Stimulated activated CD8-positive, alpha-beta memory T cell treated with anti-CD3 and anti-CD28 coated beads, Interleukin-2, amount 100 ng/mL, for 48 hours (primary cell): ENCODE measurements at places on chromosomes 7 and 10.

DNA sequence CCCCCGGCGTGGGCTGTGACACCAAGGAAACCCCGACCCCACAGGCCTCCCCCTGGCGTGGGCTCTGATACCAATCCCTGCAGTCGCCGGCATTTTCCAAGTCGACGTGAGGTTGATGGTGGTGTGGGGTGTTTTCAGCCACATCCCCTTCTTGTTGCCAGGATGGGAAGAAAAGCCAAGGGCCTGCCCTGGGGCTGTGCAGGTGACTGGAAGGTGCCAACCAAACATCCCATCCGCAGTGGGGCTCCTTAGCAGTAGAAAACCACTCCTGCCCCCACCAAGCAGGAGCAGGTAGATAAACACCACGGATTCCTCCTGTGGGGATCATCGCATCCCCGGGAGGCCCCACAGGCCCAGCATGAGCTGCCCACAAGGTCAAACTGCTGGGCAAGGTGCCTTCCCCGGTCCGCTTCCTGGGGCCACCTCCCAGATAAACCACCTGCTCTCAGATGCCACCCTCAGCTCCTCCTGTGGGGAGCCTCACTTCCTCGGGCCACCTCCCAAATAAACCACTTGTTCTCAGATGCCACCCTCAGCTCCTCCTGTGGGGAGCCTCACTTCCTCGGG is 88.5 kb upstream of the DIP2C start:
- no peak for DNase-seq

DNA sequence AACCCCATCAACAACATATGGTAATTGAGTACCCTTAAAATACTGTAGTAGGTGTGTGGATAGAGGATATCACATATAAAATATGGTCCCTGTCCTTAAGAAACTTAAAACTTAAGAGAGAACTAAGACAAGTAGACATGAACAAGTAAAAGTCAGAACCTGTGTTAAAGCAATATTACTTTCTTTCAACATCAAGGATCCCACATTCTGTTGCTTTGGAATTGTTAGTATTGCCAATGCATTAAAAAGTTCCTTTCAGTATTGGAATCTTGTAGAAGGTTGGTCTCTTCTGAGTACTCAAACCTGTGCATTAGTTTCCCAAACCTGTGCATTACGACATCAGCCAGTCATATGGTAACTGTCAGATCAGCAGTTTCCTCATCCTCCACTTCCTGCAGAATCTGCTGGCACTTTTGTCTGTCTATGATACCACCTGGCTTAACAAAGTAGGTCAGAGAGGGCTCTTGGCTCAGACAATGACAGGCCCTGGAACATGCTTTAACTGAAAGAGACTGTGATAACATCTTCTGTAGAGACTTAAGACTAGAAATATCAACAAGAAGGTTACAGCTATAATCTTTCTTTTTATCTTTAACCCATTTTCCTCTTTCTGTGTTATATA is 56.5 kb downstream of the CCDC71L start:
- no peak for DNase-seq

- DNase-seq = no peak
These were observed 45.1 kb downstream of the AMZ1 start for GRCh38 chr7:2732959-2733584.

DNA sequence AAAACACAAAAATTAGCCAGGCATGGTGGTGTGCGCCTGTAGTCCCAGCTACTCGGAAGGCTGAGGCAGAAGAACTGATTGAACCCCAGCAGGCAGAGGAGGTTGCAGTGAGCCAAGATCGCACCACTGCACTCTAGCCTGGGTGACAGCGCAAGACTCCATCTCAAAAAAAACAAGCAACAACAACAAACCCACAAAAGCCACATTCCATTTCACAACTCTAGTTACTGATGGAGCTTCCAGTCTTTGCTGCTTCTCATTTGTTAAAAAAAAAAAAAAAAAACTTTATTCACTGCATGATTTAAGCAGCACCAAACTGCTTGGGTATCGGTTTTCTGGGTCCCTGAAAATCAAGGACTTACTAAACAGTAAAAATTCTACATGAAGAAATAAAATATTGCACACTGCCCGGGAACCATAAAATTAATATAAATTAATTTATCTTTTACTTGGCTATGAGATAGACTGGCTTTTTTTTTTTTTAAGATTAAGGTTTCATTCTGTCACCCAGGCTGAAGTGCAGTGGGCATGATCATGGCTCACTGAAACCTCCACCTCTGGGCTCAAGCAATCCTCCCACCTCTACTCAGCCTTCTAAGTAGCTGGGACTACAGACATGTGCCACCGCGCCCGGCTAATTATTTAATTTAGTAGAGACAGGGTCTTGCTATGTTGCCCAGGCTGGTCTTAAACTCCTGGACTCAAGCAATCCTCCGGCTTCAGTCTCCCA is 42.0 kb downstream of the SRPK2 start:
- no peak for DNase-seq

DNA sequence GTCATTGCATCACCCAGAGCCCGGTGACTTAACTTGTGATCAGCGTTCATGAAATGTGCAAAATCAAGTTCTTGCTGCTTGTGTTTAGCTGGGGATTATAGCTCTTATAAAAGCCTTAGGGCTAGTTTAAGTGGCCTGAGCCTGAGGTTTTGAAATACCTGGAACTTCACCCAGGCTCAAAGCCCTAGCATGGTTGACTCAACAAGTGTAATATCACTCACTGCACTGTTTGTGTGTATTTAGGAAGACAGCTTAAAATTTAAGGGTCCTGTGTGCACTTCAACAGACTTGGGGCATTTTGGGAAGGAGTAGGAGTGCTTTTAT is 489.5 kb downstream of the GATA3 start:
- no peak for DNase-seq

DNA sequence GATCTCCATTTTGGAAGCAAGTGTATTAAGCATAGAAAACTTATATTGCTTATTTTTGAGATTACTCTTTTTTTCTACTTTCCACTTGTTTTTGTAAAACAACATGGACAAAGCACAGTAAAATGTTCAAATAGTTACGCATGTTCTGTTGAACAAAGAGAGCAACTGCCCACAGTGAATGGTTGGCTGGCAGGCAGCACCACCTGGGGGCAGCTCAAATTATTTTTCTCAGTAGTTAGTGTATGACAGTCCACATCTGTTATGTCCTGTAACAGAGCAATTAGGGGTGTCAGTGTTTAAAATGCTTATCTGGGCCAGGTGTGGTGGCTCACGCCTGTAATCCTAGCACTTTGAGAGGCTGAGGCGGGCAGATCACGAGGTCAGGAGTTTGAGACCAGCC is 46.1 kb upstream of the CACUL1 start:
- no peak for DNase-seq

- DNase-seq = no peak
These were observed 11.8 kb downstream of the ZKSCAN1 start for GRCh38 chr7:100027197-100027596.

GRCh38 chr7:93359520-93360198 is 127.5 kb downstream of the VPS50 start:
- DNase-seq = no peak

- DNase-seq = no peak
These were observed 202.6 kb downstream of the GALNT17 start for GRCh38 chr7:71334541-71334940.

DNA sequence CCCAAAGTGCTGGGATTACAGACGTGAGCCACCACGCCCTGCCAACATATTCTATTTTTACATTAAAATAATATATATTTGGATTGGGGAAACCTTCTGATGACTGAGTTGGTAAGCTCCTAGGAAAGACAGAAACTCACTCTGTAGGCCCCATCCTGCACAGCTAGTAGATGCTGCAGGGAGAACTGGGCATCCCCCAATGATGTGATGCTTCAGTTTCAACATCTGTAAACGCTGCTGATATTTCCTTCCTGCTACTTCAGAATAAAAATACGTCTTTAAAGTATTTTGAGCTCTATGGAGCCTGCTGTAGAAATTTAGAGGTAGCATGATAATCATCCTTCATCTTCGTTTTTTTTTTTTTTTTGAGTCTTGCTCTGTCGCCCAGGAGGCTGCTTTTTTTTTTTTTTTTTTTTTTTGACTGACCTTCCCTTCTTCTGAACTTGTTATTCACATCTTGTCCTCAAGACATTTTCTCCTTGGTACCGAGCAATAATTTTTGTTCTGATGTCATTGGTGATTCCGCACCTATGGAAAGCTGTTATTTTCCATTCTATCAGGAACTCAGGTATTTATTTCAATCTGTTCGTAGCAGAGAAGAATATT is 21.8 kb upstream of the INPP5F start:
- DNase-seq = no peak

DNA sequence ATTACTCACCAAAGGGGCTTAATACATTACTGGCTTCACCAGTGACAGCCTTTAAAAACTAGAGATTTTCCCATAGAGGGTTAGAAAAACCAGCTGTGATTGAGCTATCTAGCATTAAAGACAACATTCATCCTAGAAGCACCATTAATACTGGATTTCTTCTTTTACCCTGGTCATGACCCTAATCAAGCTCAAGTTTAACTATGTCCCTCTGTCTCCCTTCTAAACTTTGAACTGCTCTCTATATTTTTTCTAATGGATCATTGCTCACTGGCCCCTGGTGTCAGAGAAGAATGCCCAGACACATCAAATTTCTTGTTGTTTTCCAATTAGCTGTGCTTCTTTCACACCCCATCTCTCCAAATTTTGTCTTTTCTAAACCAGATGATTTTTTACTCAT is 1101.3 kb downstream of the XPNPEP1 start:
- DNase-seq = no peak

GRCh38 chr10:32972460-32972859 is 14.4 kb upstream of the ITGB1 start:
- DNase-seq = no peak

- DNase-seq = no peak
These were observed 110.6 kb downstream of the PPP1R9A start for GRCh38 chr7:95018021-95018420.

DNA sequence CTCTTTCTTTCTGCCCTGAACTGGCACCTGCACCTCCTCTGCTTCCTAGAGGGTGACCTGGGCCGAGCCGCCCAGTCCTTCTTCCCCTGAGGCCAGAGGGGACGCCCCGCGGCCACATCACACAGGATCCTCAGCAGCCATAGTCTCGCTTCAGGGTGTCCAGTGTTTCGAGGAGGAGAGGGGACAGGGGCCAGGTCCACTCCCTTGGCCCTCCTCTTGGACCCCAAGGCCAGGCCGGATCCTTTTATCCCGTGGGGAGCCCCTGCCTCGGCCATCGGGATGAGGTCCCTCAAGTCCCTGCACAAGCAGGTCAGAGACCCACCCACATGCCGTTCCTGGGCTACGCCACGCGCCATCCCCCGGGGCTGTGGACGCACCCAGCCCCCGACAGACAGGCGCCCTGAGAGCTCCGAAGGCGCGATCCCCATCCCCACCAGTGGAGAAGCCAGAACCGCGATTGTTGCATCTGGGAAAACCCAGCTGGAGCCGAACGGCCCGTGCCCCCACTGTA is 3.6 kb downstream of the BHLHA15 start:
- no peak for DNase-seq

DNA sequence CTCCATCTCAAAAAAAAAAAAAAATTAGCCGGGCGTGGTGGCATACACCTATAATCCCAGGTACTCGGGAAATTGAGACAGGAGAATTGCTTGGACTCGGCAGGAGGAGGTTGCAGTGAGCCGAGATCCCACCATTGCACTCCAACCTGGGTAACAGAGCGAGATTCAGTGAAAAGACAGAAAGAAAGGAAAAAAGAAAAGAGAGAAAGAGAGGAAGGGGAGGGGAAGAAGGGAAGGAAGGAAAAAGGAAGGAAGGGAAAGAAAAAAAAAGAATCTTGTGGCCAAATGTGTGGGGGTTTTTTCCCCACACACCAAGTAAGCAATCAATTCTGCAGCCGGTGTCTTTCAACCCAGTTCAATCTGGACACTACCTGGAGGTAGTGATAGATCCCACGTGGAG is 9.0 kb upstream of the NAT16 start:
- DNase-seq = no peak

DNA sequence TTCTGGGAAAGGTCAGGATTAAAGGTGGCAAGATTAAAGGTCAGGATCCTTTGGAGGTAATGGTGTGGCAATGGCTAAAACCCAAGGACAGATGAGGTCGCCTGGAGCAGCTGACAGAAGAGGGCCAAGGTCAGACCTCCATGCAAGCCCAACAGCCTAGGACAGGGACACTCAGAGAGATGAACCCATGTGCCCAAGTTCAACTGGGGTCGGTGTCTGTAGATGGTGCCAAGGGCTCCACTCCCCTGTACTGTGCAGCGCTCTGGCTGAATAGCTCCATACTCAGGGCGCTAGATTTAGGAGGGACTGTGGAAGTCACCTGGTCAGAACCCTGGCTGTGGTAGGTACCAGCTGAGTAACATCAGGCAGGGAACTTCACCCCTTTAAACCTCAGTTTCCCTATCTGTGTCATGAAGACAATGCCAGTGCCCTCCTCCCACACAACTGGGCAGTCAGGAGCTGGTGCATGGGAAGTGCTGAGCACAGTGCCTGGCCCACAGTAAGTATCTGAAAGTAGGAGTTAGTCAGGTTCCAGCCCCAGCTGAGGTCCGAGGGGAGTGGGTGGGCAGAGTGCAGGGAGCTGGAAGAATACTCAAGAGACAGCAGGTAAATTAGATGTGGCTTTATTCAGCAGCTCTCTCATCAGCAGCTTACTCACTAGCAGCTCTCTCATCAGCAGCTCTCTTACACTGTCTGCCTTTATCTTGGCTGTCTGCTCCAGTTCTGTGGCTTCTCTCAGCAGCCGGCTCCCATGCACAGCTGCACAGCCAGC is 327.1 kb downstream of the GLRX3 start:
- DNase-seq = no peak

DNA sequence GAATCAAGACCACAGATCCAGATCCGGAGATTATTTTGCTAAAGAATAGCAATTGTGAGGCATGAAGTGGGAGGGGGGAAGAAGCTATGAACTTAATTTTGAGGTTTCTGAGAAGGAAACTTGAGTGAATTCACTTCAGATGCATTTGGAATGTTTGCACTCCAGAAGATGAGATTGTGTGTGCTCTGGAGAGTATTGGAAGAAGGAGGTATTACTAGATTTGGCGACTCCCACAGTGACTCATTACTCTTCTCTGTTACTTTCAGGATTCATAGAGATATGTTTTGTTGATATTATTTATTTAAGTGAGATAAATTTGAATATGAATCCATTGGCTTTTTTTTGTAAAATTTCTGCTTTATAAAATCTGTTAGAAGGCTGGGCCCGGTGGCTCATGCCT is 80.7 kb downstream of the ANKRD30A start:
- no peak for DNase-seq
